WERI-Rb-1 (cell line): ENCODE measurements at places on chromosomes 5 and 9.

- no peak for DNase-seq
These were observed 20.8 kb downstream of the IFNB1 start for GRCh38 chr9:21056931-21057330.

- DNase-seq, result peak; percentile 41
These were observed at the start of gene GCNT4 for GRCh38 chr5:75052192-75053053. Gene GCNT4 (minus strand): TSS chr5:75052558. CDS start chr5:75030037, 22,521 bp downstream.

DNA sequence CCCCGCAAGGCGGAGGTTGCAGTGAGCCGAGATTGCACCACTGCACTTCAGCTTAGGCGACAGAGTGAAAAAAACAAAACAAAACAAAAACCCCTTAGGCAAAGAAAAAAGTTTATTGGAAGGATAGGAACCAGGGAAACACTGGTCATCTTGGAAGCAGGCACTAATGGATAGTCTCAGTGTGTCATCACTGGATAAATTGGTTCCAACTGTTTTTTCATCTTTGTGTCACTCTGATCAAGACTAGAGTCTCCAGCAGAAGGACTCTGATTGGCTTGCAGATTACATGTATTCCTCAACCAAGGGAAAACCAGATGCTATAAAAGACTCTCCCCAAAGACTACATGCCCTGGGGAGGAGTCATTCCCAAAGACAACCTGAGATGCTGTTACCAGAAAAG, 35.0 kb upstream of the HMHB1 start:
- DNase-seq, result no peak

- DNase-seq, result no peak
These were observed 566.4 kb downstream of the DNAH5 start for GRCh38 chr5:13378091-13378490.

GRCh38 chr9:129242191-129242941, 64.3 kb upstream of the IER5L start:
- no peak for DNase-seq

GRCh38 chr9:99822806-99823591, 1.3 kb downstream of the NR4A3 start:
- DNase-seq, result no peak

- peak; percentile 89 for DNase-seq
These were observed 92.1 kb downstream of the DAB2IP start for GRCh38 chr9:121743441-121744001.

DNA sequence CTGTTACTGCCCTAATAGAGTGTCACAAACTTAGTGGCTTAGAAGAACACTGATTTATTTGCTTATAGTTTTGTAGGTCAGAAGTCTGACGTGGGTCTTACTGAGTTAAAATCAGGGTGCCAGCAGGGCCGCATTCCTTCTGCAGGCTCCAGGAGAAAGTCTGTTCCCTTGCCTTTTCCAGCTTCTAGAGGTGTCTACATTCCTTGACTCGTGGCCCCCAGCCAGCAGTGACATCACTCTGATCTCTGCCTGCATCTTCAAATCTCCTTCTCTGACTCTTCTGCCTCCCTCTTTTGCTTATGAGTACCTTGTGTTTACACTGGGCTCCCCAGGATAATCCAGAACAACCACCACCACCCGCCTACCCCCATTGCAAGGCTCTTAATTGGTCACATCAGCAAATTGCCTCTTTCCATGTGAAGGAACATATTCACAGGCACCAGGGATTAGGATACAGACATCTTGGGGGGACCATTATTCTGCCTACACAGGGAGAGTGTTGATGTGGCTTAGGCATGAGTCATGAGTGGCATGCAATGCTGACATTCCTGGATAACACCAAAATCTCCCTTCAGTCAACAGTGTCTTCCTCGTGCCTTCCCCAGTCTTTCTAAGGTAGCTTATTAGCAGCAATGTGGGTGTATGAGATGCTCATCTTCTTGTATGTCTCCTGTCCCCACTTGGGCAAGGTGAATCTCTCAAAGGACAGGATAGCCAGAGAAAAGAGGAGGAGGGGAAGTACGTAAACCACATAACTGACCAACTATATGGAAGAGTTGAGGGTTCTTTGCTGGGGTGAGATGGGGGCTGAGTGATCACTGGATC, 24.4 kb downstream of the CYFIP2 start:
- DNase-seq, result no peak

DNA sequence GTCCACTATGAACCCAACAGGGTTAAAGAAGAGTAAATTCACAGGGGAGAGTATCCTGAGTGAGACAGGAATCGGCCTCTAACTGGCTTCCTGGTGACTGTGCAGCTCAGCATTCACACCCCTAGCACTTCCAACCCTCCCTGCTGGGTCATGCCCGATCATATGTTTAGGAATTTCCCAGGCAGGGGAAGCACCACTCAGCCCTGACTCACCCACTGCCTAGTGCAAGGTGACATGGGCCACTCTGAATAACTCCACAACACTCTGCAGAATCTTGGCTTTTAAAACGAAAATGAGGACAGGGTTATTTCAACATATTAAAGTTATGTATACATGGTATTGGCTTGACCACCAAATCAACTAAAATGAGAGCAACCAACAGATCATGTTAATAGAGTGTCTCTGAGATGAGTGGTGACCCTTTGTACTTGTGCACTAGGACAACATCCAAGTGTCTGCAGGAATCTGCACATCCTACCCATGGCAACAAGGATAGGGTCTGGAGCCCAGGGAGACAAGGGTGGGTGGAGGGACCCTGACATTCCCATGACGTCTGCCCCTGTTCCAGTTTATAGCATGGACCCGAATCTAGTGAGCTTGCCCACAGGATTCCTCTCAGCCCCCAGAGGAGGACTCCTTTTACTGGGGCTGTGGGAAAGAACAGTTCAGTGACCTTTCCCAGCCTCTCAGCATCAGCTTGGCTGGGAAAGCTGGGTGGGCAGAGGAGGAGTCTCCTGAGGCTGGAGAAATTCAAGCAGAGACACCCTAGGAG, 485.8 kb downstream of the SEMA5A start:
- DNase-seq, result no peak

GRCh38 chr5:98936948-98937715, 8.3 kb upstream of the CHD1 start:
- no peak for DNase-seq

DNA sequence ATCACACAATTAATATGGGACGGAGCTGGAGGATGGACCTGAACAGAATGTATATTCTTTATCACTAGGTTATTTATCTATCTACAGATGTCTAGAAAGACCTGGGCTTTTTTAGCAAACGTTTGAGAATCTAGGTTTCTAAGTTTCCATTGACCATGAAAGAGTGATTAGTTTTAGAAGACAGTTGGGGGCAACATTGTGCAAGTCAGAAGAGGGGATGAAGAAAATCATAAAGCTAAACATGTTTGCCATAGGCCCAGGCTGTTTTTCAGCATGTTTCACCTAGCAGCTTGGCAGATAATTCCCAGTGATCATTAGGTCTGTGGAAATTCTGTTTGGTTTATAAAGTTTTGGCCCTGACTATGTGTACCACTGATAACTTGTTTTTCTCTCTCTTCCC, 44.1 kb upstream of the CDKN2B start:
- no peak for DNase-seq

DNA sequence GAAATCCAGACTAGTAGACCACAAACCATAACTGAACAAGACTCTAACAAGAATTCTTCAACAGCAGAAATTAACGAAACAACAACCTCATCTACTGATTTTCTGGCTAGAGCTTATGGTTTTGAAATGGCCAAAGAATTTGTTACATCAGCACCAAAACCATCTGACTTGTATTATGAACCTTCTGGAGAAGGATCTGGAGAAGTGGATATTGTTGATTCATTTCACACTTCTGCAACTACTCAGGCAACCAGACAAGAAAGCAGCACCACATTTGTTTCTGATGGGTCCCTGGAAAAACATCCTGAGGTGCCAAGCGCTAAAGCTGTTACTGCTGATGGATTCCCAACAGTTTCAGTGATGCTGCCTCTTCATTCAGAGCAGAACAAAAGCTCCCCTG, 68.6 kb downstream of the VCAN start:
- DNase-seq, result no peak

DNA sequence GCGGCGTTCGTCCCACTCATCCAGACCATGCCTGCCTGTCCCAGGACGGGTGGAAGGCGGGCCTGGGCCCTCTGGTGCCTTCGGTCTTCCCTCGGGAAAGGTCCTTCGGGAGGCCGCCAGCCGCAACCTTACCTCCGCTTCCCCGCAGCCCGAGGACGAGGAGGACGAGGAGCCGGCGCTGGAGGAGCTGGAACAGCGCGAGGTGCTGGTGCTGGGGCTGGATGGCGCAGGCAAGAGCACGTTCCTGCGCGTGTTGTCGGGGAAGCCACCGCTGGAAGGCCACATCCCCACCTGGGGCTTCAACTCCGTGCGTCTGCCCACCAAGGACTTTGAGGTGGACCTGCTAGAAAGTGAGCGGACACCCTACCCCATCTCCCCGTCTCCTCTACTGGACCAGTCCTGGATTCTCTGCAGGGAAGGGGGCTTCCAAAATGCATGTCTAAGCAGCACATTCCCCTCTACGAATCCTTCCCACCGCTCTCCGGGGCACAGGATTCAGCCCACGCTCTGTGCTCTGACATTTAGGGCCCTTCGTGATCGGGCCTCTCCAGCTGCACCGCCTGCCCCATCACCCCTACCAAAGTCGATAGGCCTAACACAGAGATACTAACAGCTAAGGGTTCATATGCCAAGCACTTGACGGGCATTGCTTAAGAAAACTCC, 1.1 kb downstream of the ARL10 start:
- DNase-seq, result no peak

DNA sequence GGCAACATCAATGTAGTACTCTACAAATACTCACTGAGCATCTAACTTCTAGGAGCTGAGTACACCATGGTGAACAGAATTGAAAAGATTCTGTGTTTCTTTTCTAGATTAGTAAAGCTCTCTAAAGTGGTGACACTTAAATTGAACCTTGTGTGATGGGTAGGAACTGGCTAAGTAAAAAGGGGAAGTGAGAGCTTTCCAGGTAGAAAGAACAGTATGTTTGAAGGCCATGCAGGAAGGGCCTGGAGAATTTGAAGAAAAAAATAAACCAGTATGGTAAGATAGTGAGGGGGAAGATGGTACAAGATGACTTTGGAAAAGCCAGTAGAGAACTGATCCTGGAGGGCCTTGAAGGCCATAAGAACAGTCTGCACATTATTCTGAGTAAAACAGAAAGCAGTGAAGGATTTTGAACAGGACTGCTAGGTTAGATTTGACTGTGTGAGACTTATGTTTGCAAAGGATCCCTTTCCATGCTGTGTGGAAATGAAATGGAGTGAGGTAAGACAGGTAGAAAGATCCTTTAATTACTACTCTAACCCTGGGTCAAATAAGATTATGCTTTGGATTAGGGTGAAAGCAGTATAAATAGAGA, 46.7 kb upstream of the UBQLN1 start:
- no peak for DNase-seq
